ENCODE measurements at places on chromosomes 5 and 9.

GRCh38 chr9:8633784-8634183 lies 834.2 kb upstream of the DMAC1 start:
- DNase-seq = no peak

- DNase-seq = no peak
Measured at GRCh38 chr9:4547016-4547415, 56.7 kb downstream of the SLC1A1 start.

DNA sequence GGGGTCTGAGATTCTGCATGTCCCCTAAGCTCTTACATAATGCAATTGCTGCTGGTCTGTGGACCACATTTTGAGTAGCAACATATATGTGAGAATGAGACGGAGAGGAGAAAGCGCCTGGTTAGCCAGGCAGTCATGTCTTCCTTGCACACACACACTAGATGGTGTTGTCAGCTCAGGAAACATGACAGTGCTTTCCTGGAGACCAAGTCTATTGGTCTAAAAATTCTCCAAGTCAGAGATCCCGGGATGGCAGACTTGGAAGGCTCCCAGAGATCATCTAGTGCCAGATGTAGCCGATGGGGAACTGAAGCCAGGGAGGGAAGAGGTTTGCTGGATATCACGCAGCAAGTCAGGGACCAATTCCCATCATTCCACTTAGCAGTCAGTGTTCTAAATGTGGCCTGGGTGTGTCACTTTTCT lies 53.4 kb downstream of the GALNT12 start:
- no peak for DNase-seq

DNA sequence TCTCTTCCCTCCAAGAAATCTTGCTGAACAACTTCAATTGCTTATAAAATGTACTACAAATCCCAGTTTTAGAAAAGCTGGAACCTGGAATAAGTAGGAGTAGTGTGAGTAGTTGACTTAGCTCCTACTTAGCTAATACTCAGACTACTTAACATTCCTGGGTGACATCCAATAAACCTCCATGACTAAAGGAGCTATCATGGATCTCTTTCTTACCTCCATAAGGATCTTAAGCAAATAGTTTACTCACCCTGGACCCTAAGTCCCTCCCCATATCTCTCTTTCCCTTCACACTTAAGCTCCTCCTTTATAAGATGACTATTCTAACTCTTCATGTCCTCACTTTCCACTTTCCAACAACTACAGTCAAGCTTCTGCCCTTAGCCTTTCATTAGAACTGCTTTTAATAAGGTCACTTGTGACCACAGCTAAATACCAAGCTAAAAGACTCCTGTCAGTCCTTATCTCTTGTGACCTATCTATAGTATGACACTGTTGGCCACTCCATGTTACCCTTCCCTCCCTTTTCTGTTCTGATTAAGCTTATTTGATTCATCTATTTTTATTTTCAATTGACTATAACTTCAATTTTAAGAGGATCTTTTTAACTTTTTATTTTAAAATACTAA lies 194.9 kb downstream of the RFX3 start:
- DNase-seq = no peak

DNA sequence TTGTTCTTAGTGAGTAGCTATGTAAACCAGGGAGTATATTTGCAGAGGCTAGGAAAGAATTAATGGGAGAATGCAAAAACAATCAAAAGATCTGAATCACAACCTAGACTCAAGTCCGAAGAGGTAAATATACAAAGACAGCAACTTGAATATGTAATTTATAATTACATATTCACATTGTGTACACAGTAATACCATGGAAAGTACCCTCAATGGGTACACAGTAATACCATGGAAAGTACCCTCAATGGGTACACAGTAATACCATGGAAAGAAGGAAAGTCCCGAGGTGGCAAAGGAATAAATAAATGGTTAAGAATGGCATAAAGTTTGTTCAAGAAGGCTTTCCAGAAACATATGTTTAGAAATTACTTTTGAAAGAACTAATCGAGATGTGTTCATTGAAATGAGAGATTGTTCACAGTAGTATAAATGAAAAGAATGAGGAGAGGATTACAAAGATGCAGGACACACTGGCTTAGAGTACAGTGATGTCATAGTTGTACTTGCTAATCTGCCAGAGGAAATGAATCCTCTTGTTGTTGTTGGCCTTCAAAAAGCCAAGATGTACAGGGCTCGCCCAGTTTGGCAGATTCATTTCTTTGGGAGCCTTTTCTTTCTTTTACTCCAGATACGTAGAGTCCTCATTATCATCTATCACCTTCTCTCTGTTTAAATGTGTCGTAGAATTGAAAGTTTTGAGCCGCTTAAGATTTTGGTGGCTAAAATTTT lies 116.0 kb downstream of the UNC13B start:
- DNase-seq = no peak

DNA sequence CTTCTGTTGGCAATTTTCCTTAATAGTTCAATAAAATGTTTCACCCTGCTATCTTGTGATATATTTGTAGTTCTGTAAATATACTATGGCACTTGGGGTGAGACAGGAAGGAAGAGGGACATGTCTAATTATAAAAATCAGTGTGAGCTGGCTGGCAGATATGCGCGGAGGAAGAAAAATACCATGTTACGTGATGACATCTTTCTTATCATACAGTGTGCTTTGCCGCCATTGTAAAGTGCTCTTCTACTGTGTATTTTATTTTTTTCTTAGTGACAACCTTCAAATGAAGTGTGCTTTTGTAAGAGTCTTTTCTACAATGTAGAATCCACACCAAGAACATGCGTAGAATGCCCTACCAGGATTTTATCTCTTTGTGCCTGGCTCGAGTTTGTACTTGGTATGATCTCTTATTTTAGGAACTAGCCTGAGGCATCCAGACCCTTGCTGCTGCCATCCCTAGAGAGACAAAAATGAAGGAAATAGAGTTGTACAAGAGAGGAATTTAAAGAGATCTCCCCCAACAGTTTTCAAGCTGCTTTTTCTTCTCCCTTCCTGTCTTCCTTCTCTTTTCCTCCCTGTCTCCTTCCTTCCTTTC lies 46.7 kb upstream of the RIOK2 start:
- no peak for DNase-seq

GRCh38 chr9:121133104-121133816 lies 58.5 kb downstream of the CNTRL start:
- DNase-seq = peak; percentile 68

DNA sequence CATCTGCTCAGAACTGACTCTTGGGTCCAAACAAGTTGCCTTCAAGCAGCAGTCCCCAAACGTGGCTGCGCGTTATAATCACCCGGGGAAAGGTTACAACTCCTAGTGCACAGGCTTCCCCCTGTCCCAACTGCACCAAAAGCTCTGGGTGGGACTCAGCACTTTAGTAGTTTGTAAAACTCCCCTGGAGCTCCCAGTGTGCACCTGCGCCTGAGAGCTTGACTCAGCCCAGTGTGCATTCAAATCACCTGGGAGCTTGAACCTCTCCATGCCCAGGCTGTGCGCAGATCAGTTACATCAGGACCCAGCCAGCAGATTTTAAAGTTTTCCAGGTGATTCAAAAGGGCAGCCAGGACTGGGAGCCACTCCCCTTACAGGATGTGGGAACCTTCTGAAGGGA lies 151.4 kb downstream of the COL23A1 start:
- no peak for DNase-seq

DNA sequence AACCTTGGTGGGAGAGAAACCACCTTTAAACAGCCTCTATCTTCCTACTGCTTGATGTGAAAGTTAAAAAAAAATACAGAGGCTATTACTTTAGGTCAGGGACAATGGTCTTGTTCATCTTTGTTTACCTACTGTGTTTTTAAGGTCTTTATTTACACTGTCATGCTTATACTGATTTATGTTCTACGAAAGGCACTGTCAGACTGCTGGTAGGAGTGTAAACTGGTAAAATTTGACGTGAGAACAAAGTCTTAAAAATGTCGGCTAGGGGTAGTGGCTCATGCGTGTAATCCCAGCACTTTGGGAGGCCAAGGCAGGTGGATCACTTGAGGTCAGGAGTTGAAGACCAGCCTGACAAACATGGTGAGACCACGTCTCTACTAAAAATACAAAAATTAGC lies 42.1 kb upstream of the ELOVL7 start:
- DNase-seq = no peak

Measured in activated T-helper 1 cell treated with anti-CD3 and anti-CD28 coated beads, Interleukin-12 subunit alpha, Interleukin-12 subunit beta, Interleukin-2, Interleukin-4 antibody, amounts not matched to agents 30 ng/mL and 10 ng/mL and 1 ng/mL, durations not matched to agents 14 hours and 24 hours and 36 hours (primary cell).